ENCODE measurements at places on chromosomes 16 and 17.

DNA sequence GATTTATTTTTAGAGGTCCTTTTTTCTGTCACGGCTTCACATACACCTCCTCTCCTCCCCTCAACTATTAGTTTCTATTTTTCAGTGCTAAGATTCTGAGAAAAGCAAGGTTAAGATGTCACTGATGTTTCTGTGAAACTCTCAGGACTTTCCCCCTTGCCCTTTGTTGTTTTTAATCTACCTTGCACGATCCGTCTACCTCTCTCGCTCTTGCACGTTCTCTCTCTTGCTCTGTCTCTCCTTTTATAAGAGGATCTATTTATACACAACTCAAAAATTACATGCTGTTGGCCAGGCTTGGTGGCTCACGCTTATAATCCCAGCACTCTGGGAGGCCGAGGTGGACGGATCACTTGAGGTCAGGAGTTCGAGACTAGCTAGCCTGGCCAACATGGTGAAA lies 43.6 kb downstream of the RPA1 start:
- no peak for DNase-seq

- no peak for DNase-seq
Observed at GRCh38 chr17:73973586-73974409, 229.7 kb upstream of the RPL38 start.

DNA sequence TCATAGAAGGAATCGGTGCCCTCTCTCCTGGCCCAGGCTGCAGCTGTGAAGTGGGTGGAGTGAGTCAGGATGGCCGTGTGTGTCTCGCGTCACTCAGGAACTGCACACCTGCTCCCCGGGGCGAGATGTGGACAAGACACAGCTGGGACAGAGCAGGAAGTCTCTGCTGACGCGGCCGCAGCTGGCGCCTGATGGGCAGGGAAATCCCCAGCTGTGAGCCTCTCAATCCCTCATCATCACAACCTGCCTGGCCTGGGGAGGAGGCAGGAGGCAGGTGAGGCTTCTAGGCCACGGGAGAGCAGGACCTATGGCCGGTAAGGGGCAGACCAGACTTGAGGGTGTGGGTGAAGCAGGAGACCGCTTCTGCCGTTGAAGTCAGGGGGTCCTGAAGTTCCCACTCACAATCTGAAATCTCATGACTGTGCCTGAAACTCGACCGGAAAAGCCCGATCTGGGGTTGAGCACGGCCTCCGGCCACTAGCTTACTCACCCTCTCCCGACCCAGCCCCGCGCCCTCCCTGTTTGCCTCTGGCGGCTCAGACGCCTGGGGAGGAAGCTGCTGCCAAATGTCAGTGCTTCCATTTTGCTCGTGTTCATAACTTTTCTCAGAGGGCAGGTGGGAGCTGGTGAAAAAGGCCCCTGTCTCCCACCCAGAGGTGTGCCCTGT lies 1.1 kb upstream of the TRPV3 start:
- DNase-seq: peak; percentile 6

DNA sequence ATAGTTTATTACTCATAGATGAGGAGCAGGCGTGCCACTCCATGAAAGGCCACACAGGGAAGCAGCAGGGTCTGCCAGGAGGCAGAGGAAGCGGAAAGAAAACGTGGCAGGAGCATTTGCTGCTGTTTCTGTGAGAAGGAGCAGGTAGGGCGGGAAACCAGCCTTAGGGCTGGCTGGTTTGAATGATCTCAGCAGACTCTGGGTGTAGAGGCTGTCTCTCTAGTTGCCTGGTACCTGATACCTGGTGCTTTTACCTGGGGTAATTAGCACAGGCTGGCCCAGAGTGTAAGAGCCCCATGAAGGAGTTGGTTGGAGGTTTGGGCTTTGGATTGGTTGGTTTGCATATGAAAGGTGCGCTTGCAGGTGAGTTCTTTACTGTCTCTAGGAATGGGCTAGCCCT lies 205.0 kb upstream of the CACNG3 start:
- no peak for DNase-seq

GRCh38 chr16:29962344-29962994 lies 590 bp downstream of the TMEM219 start:
- DNase-seq: no peak

DNA sequence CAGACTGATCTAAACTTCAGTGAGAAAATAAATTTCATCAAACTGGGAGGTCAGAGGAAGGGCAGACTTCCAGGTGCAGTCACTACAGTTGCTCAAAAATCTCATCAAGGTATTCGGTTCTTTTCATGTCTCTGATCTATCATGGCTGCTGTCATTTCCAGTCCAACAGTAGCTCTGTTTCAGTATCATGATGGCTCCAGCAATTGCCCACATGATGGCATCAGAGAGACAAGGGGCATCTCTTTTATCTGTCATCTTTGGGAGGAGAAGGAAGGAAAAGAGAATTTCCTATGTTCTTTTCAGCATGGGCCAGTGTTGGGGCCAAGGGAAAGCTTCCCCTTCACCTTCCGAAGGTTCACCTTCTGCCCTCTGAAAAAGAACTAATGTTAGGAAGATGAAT lies 504.9 kb upstream of the HSBP1 start:
- DNase-seq: no peak

GRCh38 chr17:38451840-38452529 lies 23.7 kb downstream of the ARHGAP23 start:
- DNase-seq: no peak

DNA sequence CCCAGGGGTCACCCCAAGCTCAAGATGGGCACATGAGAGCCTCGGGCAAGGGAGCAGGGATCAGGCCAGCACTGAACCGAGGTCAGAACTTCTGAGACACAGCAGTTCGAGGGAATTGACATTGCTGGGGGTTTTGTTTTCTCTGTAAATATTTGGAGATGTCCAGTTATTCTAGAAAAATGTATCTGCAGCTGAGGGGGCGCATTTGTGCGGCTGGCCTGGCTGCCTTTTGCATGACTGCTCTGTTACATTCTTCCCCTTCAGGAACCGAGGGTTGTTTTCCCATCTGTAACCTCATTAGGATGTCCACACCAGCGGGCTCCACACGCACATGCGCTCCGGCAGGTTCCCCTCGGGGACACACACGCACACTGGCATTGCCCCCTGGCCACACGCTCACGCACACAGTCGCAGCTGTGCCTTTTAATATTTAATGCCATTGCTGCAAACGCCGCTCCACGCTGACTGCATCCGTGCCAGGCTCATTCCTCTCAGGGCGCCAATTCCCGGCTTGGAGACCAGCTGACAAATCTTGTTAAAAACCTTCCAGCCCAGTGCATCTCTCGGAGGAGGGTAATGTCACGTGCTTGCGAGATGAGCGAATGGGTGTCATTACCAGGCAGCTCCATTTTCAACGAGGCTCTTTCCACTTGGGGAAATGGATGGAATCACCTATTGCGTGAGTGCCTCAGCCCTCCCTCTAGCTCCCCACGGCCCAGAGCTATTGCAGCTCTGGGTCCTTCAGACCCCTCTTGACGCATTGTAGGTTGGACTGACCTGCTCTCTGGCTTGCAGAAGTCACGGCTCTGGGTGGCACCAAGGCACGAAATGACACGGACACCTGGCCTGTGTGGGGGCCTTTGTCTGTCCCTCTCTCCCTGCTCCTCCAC lies 13.1 kb downstream of the CCR7 start:
- no peak for DNase-seq

DNA sequence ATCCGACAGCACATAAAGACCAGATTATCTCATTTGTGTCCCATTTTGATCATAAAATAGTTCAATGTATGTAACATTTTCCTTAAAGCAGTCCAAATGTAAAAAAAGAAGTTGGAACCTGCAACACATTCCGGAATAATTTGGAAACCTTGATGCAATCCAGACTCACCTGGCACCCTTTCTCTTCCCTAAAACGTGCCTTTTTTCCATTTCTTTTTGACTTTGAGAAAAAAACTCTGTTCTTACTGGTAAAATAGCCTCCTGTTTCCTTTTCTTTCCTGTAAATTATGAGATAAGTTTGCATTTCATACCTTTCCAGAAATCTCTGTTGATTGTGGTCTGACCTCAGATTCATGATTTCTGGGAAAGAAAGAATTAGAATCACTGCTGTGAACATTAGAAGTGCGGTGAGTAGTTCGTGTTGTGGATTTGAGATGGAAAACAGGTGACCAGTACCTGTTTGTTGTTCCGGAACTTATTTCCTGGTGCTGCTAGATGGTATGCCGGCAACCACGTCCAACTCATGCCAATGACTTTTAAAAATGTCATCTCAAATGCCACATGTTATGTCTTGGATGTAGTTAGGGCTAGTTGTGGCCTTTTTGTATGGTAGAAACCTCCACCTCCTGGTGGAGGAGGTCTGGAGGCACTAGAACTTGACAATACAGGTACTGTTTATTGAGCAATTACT lies 108.1 kb downstream of the SOCS1 start:
- DNase-seq: no peak

DNA sequence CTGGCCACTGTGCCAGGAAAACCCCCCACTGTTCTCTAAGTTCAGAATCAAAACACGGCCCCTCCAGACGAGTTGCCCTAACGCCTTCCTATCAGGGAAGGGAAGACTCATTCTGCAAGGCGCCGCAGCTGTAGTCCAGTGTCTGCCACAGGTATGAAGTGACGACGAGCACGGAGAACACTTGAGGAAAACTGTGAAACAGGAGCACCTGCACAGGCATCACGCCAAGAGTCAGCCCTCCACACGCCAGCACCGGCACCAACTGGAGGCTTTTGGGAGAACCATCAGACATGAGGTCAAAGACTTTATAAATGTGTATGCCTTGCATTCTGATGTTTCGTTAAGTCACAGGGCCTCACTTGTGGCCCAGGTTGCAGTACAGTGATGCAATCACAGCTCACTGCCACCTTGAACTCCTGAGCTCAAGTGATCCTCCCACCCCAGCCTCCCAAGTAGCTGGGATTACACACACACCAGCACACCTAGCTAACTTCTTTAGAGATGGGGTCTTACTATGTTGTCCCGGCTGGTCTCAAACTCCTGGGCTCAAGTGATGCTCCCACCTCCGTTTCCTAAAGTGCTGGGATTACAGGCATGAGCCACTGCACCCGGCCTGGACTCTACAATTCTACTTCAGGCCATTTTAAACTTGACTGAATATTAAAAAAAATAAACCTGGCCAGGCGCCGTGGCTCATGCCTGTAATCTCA lies 22.9 kb downstream of the KLHDC4 start:
- no peak for DNase-seq

- no peak for DNase-seq
Observed at GRCh38 chr16:72300892-72301291, 128.9 kb upstream of the PMFBP1 start.

DNA sequence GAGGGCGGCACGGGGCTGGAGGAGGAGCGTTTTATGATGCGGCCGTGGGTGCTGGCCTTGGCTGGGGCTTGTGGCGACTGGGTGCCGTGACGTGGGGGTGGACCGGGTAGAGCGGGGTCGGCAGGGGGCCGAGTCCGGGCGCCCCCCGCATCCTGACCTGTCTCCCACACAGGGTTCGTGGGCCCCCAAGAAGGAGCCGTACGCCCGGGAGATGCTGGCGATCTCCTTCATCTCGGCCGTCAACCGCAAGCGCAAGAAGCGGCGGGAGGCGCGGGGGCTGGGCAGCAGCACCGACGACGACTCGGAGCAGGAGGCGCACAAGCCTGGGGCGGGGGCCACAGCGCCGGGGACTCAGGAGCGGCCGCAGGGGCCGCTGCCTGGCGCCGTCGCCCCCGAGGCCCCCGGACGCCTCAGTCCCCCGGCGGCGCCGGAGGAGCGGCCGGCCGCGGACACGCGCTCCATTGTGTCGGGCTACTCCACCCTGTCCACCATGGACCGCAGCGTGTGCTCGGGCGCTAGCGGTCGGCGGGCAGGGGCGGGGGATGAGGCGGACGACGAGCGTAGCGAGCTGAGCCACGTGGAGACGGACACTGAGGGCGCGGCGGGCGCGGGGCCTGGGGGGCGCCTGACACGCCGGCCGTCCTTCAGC lies 81.6 kb downstream of the ARHGAP23 start:
- no peak for DNase-seq

DNA sequence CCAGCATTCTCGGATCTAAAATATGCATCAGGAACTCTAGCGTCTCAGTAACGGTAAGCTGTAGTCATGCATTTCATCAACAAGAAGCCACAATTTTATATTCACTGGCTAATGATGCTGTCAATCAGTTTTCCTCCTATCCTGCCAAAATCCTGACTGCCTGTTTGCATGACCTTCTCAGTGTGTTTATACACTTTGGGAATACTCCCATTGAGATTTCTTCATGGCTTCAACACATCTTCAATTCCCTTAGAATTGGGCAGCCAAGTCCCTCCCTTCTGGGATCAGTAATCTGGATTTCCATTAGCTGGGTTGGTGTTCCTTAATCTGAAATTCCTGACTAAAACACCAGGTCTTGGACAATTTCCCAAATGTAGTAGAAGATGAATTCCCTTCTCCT lies 348.9 kb upstream of the DYNLRB2 start:
- no peak for DNase-seq

GRCh38 chr16:88503374-88503770 lies 50.3 kb downstream of the ZFPM1 start:
- no peak for DNase-seq

GRCh38 chr16:4280625-4281024 lies 7.8 kb upstream of the TFAP4 start:
- DNase-seq: no peak

DNA sequence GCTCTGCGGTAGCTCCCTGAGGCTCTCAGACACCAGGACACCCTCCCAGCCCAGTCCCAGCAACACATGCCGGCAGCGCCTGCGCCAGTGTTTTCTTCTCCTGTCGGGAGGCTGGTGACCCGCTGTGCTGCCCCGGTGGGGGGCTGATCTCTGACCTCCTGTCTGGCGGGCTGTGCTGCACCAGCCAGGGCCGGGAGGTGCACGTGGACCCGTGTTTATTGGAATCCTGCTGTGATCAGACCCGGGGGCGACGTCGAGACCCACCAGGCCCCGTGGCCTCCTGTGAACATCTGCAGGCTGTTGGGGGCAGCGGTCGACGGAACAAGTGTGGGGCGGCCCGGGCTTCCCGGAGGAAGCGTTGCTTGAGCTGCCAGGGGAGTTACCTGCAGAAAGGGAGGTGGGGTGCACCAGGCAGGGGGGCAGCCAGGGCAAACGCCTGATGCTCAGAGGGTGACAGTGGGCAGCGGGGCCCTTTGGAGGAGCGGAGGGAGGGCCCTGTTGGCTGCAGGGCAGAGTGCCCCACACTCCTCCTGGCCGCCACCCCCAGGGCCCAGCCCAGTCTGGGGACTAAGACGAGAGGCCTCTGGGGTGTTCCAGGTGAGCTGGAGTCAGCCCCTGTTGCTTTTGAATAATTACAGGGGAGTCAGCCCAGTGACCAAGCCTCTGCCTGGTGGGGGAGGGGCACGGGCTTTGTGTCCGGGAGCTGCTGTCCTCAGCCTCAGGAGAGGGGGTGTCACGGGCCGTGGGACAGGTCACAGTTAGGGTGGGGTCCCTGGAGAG lies 2.3 kb upstream of the SSTR5 start:
- DNase-seq: no peak

GRCh38 chr17:42982266-42982665 lies 1.9 kb downstream of the RUNDC1 start:
- DNase-seq: no peak

GRCh38 chr17:76033139-76033538 lies 6.0 kb upstream of the EVPL start:
- DNase-seq: no peak

DNA sequence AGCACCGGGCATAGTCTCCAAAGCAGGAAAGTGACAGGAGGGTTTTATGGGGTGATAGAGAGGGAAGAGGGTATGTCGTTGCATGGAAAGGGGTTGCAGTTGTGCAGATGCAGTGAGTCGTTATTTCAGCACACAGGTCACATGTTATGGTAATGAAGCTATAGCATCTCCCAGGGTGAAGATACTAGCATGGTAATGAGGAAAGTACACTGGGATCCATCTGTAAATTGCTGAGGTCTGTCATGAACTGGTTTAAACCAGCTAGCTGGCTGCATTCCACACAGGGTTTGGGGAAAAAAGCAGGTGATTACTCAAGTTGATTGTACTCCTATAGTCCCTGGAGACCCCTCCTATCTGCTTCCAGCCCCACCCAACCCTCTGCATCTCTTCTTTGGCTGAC lies 11.7 kb downstream of the COX11 start:
- DNase-seq: no peak

Data from stimulated activated CD8-positive, alpha-beta memory T cell treated with anti-CD3 and anti-CD28 coated beads, Interleukin-4, amount 100 ng/mL, for 24 hours (primary cell).